ENCODE measurements at places on chromosomes 2 and 18. TPM values are rescaled to one million over a fixed set of nuclear protein-coding genes. Genes with fewer than 3 reads are reported as not detected.

- no peak for ATAC-seq
Measured at GRCh38 chr2:231926180-231926741, at the start of gene NPPC. Gene NPPC (minus strand): TSS chr2:231926396. CDS start chr2:231926249, 147 bp downstream.

- no peak for ATAC-seq
Measured at GRCh38 chr2:205115511-205115910, 566.8 kb upstream of the NRP2 start.

GRCh38 chr2:240278661-240279060, 138.2 kb upstream of the OTOS start:
- no peak for ATAC-seq

DNA sequence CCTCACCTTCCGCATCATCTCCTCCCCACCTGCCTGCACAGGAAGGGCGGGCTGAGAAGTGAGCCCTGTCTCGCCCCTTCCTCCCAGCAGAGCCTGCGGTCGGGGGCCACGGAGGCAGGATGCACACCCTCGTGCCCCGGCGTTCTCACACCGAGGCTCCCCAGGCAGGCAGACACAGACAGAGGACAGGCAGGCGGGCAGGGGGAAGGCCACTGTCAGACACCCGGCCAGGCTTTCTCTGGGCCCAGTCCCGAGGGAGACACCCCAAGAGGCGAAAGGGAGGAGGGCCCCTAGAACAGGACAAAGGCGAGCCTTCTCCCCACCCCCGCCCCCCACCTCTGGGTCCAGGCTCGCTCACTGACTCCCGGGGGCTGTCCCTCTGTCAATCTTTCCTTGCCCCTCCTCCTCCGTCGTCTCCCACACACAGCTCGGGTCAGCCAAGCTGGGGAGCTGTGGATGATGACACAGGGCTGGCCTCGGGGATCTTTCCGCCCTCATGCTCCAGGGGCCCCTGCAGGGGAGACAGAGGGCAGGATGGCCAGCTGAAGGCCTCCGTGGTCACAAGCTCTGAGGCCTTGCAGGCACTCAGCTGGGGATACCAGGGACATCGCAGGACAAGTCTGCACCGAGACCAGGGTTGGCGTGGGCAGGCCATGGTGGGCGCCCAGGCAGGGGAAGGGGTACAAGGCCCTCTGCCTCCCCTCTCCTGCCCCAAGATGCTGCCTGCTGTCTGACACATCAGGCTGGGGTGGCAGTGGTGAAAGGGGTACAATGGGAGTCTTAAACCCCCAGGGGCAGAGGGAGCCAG, 24.9 kb downstream of the BIN1 start:
- ATAC-seq, result peak; percentile 13

DNA sequence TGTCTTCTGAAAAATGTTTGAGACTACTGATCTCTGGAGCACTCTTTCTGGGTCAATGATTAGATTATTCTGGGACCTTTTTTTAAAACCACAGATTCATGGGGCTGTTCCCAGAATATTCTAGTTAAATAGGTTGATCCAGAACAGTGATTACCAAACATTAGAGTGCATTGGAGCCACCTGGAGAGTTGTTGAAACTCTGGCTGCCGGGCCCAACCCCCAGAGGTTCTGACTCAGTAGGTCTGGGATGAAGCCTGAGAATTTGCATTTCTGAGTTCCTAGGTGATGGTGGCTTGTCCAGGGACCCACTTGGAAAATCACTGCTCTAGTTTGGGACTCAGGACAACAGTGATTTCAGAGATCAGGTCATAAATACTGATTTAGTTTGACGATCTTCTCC, 197.3 kb downstream of the PTPRM start:
- no peak for ATAC-seq

DNA sequence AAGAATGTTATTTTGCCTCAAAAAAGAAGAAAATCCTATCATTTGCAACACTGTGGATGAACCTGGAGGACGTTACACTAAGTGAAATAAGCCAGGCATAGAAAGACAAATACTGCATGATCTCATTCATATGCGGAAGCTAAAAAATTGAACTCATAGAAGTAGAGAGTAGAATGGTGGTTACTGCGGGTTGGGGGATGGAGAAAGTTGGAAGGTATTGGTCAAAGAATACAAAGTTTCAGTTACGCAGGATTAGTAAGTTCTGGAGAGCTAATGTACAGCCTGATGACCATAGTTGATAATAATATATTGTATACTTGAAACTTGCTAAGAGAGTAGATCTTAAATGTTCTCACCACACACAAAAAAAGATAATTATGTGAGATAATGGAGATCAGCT, 5.0 kb upstream of the GALNT5 start:
- ATAC-seq, result no peak

GRCh38 chr2:46657042-46657504, 177.7 kb downstream of the TMEM247 start:
- peak; percentile 95 for ATAC-seq

- no peak for ATAC-seq
Measured at GRCh38 chr2:46308081-46308480, 10.9 kb downstream of the EPAS1 start.

- no peak for ATAC-seq
Measured at GRCh38 chr2:112641701-112642100, 4.0 kb upstream of the SLC20A1 start.

DNA sequence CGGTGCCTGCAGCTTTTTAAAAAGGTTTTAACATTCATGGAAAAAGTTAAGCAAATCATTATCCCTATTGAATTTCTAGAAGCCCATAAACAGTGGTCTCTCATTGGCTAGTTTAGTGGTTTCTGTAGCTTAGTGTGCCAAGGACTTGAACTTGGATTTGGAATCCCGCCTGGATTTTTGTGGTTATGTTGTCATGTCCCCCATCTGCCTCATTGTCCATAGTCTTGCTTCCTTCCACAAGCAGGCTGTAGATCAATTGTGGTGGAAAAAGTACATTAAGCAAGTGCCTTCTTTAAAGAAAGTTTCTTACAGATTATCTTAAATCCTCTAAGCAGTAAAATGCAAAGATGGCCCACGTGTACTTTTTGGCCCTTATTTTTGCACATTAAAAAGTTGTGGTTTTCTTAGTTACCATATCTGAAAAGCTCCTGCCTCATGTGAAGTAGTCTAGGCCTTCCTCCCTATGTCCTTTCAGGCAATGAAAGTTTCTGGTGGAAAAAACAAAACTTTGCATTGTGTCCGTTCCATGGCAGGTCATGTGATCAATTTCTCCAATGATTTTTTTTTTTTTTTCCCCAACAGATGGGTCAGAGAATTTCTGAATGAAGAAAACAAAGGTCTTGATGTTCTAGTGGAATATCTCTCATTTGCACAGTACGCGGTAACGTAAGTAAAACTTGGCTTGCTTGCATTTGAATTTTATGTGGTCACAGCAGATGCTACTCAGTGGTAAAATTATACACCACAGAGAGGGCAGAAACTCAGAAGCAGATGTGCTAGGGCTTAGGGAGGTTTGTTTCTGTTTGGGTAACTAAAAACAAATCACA, 158.9 kb downstream of the PRPF40A start:
- ATAC-seq, result no peak

GRCh38 chr18:7038330-7038851, 79.2 kb downstream of the LAMA1 start:
- ATAC-seq, result peak; percentile 95

DNA sequence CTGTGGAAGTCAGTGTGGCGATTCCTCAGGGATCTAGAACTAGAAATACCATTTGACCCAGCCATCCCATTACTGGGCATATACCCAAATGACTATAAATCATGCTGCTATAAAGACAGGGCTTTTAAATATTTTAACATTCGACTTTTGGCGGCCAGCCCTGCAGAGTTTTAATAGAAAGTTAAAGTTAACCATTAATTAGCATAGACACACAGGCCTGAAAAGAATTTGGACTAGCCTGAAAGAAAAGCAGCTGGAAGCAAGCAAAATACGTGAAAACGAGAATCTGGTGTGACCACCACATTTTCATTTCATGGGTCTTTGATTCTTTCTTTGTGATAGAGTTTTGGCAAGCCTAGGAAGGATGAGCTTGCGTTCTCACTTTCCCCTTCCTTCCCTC, 184.0 kb downstream of the SCG2 start:
- ATAC-seq, result no peak

DNA sequence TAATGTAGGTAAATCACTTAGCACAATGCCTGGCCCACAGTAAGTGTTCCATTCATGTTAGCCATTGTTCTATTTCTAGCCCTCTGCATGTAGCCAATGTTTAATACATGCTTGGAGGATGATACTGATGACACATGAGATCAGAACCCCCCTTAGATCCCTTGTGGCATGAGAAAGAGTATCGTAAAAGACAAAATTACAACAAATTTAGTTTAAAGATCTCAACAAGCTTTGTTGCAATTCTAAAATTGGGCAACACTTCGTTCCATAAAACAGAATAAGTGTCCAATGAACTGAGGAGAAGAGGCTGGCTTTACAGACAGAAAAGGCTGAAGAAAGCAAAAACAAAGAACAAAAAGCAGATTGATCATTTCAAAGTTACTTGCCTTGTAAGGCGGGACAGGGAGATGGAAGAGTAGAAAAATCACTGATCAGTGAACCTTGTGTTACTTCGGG, 148.7 kb upstream of the SLC1A4 start:
- peak; percentile 59 for ATAC-seq

- peak; percentile 29 for ATAC-seq
Measured at GRCh38 chr2:75560768-75561565, at the start of gene EVA1A. Gene EVA1A (minus strand): TSS chr2:75560939. CDS start chr2:75518140, 42,799 bp downstream.

- no peak for ATAC-seq
Measured at GRCh38 chr18:25055076-25055475, 296.9 kb downstream of the ZNF521 start.

DNA sequence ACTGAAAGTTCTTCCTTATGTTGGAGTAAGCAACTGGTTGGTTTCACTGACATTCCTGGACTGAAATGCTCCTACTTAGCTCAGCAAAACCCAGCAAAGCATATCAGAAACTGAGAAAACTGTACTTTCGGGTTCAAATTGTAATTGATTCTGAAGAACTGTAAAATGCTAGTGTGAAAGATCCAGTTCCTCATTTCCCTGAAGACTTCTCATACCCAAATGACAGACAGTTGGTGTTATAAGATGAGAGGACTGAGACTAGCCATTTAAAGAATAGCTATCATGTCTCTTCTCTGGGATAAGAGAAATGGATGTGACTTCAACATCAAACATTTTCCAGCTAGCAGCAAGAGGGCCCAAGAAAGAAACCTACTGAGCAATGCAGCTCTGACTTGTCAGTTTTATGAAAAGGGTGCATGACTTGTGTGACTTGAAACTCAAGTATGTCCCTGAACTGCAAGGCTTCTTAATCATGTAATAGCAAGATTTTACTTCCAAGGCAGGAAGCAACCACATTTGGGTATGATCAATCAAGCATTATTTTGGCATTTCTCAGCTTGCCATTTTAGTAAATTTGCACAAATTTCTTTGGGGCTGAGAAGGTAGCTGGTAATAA, 420.3 kb upstream of the MMADHC start:
- ATAC-seq, result no peak

- ATAC-seq, result no peak
Measured at GRCh38 chr2:132979339-132980093, 309.5 kb upstream of the LYPD1 start.

The PDCD1 gene
- total RNA-seq, result 0.54 TPM
